HFFc6 (cell line): ENCODE measurements at places on chromosomes 12 and 14.

DNA sequence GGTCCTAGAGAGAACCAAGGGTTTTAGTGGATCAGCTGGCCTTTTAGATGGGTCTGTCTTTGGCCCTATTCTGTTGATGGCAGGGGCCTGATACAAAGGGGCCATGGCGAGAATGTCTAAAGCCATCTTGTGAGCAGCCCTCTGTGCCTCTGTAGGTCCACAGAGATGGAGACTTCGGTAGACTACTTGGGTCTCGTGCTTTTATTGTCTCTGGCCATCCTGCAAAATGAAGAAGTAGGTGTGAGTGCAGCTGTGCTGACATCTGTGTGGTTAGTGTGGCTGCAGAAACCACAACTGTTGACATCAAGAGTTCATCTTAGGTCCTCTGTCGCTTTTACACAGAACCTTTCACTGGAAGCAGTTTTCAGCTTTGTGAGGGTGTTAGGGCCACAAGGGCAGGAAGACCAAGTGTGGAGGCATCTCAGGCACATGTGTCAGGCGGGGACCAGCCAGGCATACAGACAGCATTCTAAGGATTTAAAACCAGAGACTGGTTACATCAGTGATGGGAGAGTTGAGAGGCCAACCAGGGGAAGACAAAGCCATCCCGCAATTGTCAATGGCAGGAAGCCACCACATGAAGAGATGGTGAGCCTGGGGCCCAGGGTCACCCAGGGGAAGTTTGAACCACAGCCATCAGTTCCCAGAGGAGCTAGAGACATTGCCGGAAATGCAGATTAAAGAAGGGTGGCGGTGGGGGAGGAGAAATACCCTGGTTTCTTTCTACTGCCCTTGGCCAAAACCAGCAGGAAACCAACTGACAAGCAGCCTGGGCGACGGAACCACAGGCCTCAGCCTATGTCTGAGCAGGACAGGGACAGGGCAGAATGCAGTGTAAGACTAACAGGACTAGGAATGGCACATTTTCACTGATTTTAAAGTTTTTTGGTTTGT, 13.0 kb upstream of the TPCN1 start:
- peak; percentile 7 for DNase-seq

DNA sequence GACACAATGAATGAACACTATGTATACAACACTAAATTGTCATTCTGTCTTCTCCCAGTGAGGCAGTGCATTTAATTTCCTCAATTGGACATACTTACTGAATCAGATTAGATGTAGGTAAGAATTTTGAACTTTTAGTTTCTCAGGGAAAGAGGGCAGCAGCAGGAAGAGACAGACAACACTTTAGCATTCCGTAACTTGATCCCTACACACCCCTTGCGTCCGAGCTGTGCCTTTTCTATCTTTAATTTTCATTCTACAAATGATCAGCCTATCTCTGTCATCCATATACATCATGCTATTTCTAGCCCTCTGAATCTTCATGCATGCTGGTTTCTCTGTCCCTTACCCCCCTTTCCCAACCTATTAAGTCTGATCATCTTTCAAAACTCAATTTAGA, 358.0 kb upstream of the RPL10L start:
- DNase-seq = no peak

GRCh38 chr12:115740586-115741155, 536.8 kb downstream of the MED13L start:
- DNase-seq = no peak

GRCh38 chr12:13606290-13606689, 375.1 kb downstream of the GRIN2B start:
- DNase-seq = no peak
